ENCODE measurements at places on chromosomes 5 and 9.

- no peak for DNase-seq
Measured at GRCh38 chr5:141510850-141511601, 22.1 kb downstream of the PCDHGC5 start.

GRCh38 chr5:62640446-62640845 is 61.8 kb downstream of the LRRC70 start:
- no peak for DNase-seq

GRCh38 chr9:73137286-73137899 is 14.3 kb upstream of the ANXA1 start:
- DNase-seq, result no peak

DNA sequence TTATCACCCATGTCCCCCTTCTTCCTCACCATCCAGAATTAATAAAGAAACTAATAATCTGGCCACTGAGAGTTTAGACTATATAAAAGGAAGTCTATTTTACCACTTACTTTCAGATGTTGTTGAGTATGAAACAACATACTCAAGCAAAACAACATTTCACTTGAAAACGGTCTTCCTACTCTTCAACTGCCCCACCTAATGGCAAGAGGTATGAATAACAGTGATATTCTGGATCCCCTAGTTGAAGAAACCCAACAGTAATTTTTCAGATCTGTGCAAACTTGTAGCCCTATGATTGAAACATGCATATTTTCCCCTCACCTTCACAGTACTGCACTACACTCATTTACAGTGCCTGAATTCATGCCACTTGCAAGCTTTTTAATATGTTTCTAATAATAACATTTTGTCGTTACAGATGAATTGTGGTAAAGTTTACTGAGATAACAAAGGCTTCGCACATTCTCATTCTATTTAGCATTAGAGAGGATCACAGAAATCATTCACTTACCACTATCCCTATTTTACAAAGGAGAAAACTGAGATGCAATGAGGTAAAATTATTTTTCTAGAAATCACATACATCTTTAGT is 267.9 kb upstream of the PDE4D start:
- no peak for DNase-seq

DNA sequence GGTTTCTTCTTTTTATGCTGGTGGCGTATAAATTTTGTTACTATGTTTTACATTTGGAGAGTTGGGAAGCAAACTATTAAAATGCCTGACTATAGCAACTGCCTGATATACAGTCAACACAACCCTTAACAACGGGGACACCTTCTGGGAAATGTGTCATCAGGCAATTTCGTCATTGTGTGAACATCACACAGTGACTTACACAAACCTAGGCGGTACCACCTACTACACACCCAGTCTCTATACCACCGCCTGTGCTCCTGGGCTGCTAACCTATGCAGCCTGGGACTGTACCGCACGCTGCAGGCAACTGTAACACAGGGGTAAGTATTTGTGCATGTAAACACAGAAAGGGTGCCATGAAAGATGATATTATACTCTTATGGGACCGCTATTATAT is 1.3 kb upstream of the CDHR2 start:
- DNase-seq, result no peak

All from neural crest cell (in vitro differentiated cells).